ENCODE measurements at places on chromosomes 4 and X.

DNA sequence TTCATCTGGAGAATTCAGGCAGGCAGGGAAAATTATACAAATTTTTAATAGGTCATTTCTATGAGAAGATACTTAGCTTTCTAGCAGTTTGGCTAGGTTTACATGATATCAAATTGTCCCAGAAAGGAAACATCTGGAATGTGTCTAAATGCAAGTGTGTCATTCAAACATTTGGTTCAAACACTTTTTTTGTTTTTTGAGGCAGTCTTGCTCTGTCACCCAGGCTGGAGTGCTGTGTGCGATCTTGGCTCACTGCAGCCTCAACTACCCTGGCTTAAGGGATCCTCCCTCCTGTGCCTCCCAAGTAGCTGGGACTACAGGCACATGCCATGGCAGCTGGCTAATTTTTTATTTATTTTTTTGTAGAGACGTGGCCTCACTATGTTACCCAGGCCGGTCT is 31.6 kb downstream of the SPARCL1 start:
- DNase-seq, result no peak

GRCh38 chr4:8703401-8703696 is 110.8 kb downstream of the CPZ start:
- no peak for DNase-seq

DNA sequence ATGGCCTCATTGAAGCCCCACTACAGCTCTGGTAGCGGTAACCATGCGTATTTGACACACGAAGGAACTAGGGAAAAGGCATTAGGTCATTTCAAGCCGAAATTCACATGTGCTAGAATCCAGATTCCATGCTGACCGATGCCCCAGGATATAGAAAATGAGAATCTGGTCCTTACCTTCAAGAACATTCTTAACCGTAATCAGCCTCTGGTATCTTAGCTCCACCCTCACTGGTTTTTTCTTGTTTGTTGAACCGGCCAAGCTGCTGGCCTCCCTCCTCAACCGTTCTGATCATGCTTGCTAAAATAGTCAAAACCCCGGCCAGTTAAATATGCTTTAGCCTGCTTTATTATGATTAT is 876 bp downstream of the HPRT1 start:
- DNase-seq, result no peak

- peak; percentile 85 for DNase-seq
Measured at GRCh38 chrX:119228512-119229252, 7.4 kb upstream of the PGRMC1 start.

GRCh38 chr4:151114338-151114737 is 14.9 kb downstream of the RPS3A start:
- no peak for DNase-seq
